Inflammatory macrophage treated with lipopolysaccharide for 4 hours (primary cell): ENCODE measurements at places on chromosomes 1 and 21.

DNA sequence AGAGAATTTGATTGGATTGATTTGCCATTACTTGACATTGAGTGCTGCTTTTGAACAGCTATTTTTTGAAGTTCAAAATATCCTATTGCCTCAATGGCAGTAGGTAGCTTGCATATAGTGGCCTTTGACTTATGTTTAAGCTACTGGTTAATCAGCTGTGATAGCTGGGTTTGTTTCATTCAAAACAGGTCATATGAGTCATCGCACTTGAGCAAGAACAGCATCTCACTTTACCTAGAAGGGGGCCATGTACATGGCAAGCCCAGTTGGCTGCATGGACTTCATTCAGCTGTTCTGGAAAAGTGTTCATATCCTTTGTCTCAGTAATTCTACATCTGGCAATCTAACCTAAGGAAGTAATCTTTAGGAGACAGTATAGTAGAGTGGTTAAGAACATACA, 29.0 kb upstream of the ARID1A start:
- DNase-seq, result no peak

- no peak for DNase-seq
These were observed 144.3 kb upstream of the C1orf21 start for GRCh38 chr1:184242507-184242943.

GRCh38 chr1:219185486-219186117, 11.9 kb downstream of the LYPLAL1 start:
- DNase-seq, result no peak

GRCh38 chr1:236710328-236710892, 24.1 kb downstream of the ACTN2 start:
- no peak for DNase-seq

GRCh38 chr1:207282058-207282457, 39.4 kb upstream of the CD55 start:
- peak; percentile 18 for DNase-seq

- no peak for DNase-seq
These were observed 138.3 kb upstream of the SNX7 start for GRCh38 chr1:98523256-98523655.

- no peak for DNase-seq
These were observed 169.9 kb upstream of the CSF3R start for GRCh38 chr1:36652586-36652985.

- DNase-seq, result peak; percentile 71
These were observed 4.4 kb upstream of the ADAMTS1 start for GRCh38 chr21:26849428-26850115.

DNA sequence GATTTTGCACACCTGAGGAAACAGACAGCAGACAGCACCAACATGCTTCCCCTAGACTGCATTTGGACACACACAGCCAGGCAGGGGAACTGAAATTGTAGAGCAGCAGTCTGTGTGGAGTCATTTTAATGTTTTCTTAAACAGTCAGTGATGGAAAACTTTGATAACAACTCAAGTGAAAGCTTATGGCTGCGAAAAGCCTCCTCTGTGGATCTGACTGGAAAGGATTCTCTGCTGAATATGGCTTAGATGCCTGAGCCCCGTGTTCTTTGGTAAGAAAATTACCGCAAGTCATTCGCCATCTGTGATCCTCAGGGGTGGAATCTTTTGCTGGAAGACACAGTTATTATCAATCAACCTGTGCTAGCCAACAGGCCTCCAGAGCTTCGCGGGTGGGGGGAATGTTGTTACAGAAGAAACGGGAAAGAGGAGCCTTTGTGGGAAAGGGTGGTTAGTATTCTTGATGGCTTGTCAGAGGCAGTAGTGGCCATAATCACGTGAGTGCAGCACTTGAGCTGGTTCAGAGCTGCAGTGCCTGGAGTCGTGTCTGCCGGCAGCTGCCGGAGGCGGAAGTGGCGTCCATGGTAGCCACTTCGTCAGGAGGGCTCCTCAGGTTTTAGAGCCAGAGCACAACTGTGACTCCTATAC, 204.7 kb downstream of the ST6GALNAC3 start:
- DNase-seq, result no peak

GRCh38 chr1:10588640-10589039, 113.9 kb downstream of the PEX14 start:
- DNase-seq, result no peak

GRCh38 chr1:151849126-151849525, 4.4 kb downstream of the THEM5 start:
- DNase-seq, result peak; percentile 33

GRCh38 chr1:82879701-82880305, 1079.1 kb downstream of the ADGRL2 start:
- no peak for DNase-seq

DNA sequence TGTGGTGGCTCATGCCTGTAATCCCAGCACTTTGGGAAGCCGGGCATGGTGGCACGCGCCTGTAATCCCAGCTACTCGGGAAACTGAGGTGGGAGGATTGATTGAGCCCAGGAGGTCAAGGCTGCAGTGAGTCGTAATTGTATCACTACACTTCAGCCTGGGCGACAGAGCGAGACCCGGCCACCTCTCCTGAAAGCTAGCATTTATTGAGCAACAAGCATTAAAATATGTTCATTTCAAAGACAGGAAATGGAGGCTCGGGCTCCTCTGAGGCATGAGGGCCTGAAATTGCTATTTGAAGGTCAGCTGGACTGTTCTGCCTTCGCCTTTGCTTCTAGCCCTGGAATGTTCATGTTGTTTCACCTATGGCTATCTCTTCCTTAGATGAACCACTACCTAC, 34.5 kb downstream of the SPATA21 start:
- DNase-seq, result no peak

GRCh38 chr1:235077163-235077540, 51.5 kb downstream of the TOMM20 start:
- no peak for DNase-seq

DNA sequence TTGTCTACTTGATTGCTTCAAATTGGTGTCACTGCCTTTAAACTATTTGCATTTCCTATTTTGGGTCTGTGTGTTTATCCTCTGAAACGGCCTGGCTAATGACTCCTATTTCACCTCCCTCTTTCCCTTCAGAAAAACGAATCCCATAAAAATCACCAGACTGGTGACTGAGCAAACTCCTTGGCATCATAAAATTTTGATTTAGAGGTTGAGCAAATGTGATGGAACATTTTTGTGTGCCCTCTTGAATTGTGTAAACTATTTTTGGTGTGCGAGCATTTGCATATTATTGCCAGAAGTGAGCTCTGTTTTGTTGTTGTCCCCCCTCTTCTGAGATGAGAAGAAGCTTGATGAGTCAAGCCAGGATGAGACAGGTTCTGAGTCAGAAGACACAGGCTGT, 316.1 kb downstream of the AJAP1 start:
- no peak for DNase-seq

DNA sequence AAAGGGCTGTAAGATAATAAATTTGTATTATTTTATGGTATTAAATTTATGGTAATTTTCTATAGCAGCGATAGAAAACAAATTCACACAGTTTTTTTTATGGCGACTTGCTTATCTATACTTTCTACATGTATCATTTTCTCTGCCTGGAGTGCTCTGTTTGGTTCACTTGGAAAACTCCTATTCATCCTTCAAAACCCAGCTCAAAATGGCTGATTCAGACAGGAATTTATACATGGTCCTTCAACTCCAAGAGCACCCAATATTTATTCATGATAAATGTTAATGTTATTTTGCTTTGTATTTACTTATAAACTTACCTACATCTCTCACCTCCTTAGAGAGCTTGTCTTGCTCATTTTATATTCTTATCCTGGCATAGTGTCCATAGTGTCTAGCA, 55.6 kb upstream of the SSX2IP start:
- no peak for DNase-seq

- DNase-seq, result no peak
These were observed at the start of gene ERICH3 for GRCh38 chr1:74673351-74674111. TSS of gene ERICH3 (minus strand) at chr1:74673792. CDS start at chr1:74673519, 273 bp downstream.

DNA sequence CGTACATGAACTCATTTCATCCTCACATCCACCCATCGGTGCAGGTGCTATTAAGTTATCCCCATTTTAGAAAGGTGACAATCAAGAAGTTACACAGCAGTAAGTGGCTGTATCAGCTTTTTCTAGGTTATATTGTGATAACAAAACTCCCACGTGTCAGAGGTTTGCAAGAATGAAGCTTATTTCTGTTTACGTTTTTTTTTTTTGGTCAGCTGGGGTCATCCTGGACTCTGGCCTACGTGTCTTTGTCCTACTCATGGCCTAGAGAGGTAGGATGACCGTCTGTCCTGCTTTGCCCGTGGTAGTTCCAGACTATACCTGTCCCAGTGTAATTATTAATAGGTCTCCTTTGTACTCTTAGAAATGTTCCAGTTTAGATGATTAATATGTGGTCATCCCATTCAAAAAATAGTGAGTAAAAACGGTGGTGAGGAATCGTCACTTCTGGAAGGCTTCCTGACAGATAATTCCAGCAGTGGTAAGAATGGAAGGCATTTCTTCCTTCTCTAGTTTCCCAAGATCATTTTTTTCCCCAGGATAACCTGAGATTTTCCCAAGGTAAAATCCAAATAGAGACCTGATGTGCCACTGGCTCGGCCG, 64.2 kb upstream of the KIF26B start:
- DNase-seq, result no peak

- no peak for DNase-seq
These were observed 47.9 kb downstream of the MACO1 start for GRCh38 chr1:25478633-25479032.

DNA sequence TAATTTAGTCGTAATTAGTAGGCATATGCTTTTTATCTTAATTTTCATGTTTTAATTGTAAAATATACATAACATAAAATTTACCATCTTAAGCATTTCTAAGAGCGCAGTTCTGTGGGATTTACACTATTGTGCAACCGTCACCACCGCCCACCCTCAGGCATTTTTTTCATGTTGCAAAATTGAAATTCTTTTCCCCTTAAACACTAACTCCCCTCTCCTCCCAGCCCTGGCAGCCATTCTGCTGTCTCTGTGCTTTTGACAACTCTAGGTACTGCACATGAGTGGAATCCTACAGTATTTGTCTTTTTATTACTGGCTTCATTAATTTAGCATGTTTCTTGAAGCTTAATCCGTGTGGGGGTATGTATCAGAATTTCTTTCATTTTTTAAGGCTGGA, 7.8 kb downstream of the PIK3CD start:
- DNase-seq, result peak; percentile 78

- DNase-seq, result no peak
These were observed 54.5 kb upstream of the RAP1A start for GRCh38 chr1:111565079-111565478.

DNA sequence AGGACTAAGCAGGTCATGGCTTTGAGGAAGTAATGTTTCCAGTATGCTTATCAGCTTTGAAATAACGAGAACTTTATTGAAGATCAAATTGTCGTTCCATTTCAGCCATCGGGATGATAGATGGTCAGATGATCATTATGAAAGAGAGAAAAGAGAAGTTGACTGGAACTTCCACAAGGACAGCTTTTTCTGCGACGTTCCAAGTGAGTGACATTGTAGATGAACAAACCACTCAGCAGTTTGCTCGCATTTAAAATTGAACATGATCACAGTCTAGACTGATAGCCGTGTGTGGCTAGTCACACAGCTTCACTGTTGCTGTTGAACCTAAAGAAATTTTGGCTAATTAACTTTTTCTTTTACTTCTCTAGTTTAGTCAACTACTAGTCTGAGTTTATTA, 151.1 kb downstream of the TLR5 start:
- DNase-seq, result peak; percentile 0

DNA sequence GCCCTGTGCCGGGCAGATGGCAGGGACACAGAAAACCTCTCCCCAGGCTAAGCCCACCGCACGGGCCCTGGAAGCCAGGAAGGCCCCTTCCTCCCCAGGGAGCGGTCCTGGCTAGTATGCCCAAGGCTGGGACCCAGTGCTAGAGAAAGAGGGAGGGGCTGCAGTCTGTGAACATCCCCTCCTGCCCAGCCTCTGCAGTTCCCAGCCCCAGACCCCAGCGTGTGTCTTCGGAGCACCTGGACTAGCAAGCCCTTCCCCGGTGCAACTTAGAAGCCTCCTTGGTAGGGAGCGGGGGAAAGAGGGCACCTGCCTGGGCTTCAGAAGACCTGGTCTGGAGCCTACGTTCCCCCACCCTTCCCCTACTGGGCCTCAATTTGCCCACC, 2.1 kb downstream of the PLEKHG5 start:
- DNase-seq, result no peak

GRCh38 chr1:240091614-240092300, at the start of gene FMN2:
TSS of gene FMN2 (plus strand) at chr1:240091883. CDS start at chr1:240092110, 227 bp downstream.
- no peak for DNase-seq

GRCh38 chr1:15157524-15158399, 4.2 kb downstream of the TMEM51 start:
- DNase-seq, result no peak

- DNase-seq, result no peak
These were observed 175.7 kb downstream of the VPS13D start for GRCh38 chr1:12405325-12406210.

- peak; percentile 45 for DNase-seq
These were observed 131.5 kb upstream of the LMO4 start for GRCh38 chr1:87197156-87197555.

DNA sequence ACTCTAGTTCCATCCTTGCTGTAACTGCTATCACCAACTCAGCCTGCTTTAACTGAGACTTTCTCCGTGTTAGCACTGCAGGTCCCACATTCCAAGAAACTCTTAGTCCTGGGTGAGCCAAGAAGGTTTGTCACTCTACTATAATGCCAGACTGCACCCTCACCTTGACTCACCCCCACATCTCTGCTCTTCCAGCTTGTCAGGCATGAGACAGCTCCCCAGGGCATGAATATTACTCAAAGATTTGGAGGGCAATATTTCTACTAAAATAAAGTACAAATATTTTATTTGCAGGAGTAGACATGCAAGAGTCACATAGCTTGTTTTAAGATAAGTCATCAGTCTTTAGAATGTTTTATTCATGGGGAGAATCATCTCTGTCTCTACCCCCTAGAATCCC, 110.2 kb downstream of the MATN1 start:
- no peak for DNase-seq

GRCh38 chr21:45575993-45576837, 34.0 kb upstream of the SLC19A1 start:
- DNase-seq, result no peak

GRCh38 chr1:233638513-233638912, 24.6 kb downstream of the KCNK1 start:
- DNase-seq, result no peak

DNA sequence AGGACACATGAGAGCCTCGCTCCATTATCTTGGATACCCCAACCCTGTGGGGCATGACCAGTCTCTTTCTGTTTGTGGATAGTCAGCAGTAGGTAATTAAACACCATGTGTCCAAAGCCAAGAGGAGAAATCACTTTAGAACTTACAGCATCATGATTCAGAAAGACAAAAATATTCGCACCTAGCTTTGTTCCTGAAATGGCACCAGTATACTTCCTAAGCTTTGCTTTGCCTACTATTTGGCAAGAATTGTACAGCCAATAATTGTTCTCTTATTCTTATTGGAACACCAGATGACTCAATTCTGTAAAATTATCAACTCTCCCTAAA, 24.2 kb downstream of the TNFRSF9 start:
- DNase-seq, result no peak
